NCI-H2107 (cell line): ENCODE measurements at places on chromosomes 16 and 17.

DNA sequence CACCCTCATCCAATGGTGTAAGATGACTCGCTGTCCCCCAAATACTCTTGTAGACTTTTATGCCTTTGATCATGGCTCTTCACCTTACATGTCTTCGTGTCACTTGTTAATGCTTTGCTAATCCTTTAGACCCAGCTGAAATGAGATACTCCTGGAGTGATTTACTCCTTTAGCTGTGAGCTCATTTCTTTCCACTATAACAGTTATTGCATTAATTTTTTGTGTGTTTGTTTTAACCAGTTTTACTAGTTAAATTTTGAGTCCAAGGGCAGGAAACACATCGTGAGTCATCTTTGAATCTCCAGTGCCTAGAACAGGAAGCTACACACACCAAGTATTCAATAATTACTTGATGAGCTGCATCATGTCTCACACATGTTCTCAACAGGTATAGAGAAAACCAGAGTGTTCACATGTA lies 6.5 kb upstream of the CTCF start:
- no peak for DNase-seq

DNA sequence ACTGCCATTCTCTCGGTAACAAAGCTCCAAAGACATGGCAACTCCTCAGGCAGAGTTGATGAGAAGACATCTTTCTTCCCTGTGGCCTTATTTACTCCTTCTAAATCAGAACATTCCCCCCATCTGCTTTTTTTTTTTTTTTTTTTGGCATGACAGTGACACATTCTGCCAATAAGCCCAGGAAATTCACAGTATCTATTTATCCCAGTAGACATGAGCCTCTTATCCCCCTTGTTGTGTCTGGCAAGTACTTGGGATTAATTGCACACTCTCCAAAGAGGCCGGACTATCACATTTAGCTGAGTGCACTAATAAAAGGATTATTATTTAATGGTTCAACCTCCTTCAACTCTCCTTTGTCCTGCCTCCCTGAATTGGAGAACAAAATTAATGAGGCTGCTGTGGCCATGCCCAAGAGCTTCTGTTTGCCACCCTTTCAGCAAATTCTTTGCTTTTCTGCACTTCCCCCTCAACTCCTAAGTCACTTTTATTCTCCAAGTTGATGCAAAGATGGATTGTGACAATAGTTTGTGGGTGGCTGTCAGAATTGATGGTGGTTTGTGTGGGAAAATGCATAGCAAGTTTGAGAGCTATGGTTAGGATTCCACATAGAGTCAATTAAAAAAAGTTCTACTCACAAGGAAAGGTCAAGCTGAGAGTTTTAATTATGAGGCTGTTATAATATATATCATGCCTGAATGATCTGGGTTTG lies 47.2 kb downstream of the GPR139 start:
- no peak for DNase-seq

DNA sequence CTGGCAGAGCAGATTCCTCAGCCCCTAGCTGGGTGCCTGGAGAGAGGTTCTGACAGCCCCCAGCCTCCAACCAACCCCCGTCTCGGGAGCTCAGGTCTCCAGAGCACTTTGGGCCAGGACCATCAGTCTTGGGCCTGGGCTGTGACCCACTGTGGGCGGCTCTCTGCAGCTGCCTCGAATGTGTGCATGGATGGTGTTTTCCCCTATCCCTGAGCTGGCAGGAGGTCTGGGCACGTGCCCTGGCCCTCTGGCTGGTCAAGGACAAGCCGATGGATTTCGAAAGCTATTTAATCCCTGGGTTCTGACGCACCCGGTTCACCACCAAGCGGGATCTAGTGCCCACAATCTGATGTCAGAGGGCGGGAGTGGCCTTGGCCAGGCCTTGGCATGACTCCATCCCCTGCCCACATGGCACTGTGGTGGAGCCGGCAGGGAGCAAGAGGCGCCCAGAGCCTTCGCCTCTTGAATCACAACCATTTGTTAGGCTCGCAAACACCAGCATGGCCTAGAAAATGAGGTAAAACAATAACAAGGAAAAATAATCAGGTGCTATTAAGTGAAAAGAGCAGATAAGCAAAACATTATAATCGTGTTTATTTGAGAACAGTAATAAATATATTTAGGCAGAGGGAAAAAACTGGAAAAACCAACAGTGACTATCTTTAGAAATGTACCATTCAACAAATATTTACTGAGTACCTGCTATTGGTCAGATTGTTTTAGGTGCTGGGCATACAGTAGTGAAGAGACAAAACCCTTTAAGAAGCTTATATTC lies 69.3 kb upstream of the TOB1 start:
- DNase-seq = no peak

GRCh38 chr16:66968847-66969246 lies 7.8 kb downstream of the CES3 start:
- DNase-seq = no peak

DNA sequence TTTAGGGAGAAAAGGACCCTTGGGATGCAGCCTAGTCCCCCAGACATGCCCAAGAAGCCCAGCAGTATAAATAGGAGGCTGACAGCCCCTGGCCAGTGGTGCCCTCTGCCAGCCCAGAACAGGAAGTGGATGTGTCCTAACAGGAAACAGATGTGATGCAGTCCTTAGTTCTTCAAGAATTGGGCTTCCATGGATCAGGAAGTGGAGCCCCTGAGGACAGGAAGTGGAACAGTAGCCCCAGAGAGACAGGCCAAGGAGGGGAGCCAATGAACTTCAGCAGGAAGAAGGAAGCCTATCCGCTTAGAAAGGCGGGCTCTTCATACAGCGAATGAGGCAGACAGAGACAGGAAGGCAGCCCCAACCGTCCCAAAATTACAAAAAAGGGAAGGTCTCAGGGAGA lies 7.2 kb downstream of the CTF1 start:
- no peak for DNase-seq

DNA sequence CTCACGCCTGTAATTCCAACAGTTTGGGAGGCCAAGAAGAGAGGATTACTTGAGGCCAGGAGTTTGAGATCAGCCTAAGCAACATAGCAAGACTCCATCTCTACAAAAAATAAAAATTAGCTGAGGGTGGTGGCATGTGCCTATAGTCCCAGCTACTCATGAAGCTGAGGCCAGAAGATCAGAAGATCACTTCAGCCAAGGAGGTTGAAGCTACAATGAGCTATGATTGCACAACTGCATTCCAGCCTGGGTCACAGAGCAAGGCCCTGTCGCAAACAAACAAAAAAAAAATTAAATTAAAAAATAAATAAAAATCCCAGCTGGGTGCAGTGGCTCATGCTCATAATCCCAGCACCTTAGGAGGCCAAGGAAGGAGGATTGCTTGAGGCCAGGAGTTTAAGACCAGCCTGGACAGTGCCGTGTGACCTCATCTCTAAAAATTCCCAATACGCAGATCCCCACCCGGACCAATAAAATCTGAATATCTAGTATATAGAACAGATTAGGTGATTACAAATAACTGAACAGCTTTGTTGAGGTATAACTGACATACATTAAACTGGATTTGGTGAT lies 18.2 kb upstream of the ATF7IP2 start:
- no peak for DNase-seq

DNA sequence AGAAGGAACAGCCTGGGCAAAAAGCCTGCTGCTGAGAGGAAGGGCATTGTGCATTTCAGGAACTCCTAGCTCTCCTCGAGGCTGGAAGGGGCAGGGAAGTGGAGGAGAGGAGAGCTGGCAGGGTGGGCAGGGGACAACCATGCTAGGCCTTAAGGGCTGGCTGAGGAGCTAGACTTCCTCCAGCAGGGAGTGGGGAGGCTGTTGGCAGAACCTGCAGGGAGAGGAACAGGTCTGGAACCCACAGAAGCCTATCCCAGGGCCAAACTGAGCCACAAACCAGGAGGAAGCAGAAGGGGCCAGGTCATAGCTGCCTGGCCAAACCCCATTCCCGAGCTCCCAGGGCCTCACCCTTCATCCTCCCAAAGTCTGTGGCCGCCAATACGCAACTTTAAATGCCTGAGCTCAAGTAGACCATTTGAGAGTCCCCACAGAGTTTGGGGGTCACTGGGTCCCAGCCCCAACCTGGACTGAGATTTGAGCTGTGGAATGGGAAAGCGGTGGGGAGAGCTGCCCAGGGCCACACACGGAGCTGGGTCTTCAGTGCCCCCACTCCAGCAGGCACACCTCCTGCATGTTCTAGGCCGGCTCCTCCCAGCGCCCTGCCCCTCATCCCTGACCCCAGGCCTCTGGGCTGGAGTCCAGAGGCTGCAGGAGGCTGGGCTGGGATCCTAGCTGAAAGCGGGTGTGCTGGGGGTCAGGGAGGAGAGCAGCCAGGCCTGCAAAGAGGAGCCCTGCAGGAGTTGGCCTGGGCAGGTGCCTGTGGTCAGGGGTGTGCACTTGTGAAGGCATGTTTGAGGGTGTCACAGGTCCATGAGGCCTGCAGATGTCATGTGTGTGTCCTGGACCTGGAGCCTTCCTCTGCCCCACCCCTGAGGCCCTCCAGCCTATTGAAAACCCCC lies 4.5 kb downstream of the CDH5 start:
- DNase-seq = no peak

- DNase-seq = no peak
Measured at GRCh38 chr16:78504401-78504851, 405.0 kb downstream of the WWOX start.

DNA sequence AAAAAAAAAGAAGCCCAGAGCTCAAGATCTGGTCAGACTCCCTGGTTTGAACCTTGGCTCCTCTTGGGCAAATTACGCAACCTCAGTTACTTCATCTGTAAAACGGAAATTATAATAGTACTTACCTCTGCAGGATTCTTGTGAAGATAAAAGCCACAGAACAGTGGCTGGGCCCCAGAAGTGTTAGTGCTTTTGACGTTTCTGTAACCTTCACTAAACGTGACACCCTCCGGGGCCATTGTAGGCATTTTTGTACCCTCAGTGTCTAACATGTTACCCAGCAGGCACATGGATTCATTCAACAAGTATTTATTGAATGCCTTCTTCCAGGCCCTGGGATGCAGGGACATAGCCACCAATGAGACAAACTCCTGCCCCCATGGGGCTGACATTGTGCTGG lies 58.0 kb downstream of the PITPNC1 start:
- DNase-seq = no peak

GRCh38 chr16:66476328-66477027 lies 49.4 kb downstream of the BEAN1 start:
- DNase-seq = no peak

- no peak for DNase-seq
Measured at GRCh38 chr17:82984751-82985427, 94.5 kb upstream of the METRNL start.

GRCh38 chr17:63113167-63113566 lies 147.1 kb downstream of the TANC2 start:
- DNase-seq = no peak

- no peak for DNase-seq
Measured at GRCh38 chr16:1472974-1473373, 1.9 kb downstream of the CLCN7 start.

DNA sequence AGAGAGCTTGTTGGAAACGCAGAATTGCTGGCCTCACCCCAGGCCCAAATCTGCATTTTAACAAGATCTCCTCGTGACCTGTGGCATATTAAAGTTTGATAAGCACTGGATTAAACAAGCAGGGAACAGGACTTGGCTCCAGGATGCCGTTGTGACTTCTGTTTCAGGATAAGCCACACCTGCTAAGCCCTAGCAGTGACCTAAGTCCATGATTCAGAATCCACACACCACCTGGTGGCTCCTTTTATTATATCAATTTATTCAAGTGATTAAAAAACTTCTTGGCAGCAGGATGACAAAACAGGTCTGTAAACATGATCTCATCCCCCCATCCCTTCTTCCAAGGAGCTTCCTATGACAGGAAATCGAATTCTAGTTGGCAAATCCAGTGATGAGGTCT lies 9.1 kb downstream of the NAGPA start:
- DNase-seq = peak; percentile 64

DNA sequence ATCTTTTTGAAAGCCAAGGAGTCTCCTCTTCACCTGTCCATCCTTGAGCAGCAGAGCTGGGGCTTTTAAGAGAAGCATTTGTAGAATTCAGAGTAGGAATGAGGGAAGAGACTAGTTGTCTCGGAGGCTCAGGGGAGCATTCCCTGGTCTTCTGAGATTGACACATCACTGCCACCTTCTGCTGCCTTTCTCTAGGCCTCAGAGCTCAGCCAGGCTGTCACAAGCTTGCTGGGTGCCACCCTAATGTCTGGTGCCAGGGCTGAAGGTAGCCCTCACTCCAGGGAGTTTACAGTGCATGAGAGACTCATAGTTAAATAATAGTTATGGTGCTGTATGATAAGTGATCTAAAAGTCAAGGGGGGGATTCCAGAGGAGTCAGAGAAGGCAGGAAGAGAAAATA lies 39.7 kb downstream of the B9D1 start:
- DNase-seq = no peak

DNA sequence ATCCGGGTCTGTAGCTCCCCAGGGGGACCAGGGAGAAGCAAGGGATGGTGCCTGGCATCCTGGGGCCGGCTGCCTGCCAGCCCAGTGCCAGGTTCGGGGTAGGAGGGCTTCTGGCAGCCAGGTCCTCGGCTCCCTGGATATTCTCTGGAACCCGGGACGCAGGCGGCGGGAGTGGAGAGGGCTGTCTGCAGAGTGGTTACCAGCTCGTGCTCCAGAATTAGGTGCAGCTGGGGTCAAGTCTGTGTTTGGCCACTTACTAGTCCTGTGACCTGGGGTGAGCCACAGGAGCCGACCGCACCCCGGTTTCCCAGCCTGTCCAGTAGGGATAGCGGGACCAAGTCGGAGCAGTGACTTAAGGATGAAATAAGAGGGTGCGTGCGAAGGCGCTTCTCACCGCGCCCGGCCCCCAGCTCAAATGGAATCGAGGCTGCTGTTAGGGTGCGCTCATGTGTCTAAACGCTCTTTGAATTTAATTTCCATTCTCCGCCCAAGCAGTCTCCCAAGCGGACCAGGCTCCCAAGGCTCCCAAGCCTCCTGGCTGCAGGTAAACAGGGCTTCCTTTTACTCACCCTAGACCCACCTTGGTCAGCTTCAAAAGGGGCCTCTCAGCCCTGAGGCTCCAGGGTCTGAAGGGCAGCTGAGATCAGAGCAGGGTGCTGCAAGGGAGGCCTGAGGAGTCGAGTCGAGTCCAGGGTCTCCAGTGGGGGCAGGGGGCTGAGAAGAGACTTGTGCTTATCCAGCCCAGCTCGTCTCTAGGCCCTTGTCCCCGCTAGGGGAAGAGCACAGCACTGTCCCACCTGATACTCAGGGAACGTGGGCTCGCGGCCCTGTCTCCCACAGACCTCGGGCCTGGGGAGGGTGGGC lies 28.3 kb upstream of the ZNF469 start:
- no peak for DNase-seq
